ENCODE measurements at places on chromosomes 4 and X.
A peak's percentile ranks its signal among the peaks of the same experiment; 100 is the strongest.

GRCh38 chrX:109283870-109284269 is 198.0 kb downstream of the GUCY2F start:
- no peak for DNase-seq

DNA sequence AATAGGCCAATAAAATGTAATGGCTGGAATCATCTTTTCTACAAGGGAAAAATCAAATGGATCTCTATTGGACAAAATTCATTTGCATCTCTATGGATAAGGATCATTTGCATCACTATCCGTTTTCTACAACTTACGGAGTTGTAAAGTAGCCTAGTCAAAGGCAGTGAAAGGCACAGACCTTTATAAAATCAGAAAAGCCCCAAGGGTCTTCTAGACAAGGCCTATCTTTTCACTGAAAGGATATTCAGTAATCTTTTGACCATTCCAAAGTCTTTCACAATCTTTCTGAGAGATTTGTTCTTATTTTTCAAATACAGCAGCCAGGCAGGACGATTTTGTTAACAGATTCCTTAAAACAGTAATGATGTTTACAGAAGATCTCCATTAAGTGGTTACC is 119.5 kb upstream of the JADE1 start:
- no peak for DNase-seq

GRCh38 chrX:103201041-103201440 is 13.9 kb upstream of the BEX4 start:
- DNase-seq: no peak

- DNase-seq: no peak
Observed at GRCh38 chr4:94766856-94767255, 9.1 kb downstream of the BMPR1B start.

GRCh38 chr4:105990933-105991332 is 95.7 kb downstream of the NPNT start:
- peak; percentile 54 for DNase-seq

DNA sequence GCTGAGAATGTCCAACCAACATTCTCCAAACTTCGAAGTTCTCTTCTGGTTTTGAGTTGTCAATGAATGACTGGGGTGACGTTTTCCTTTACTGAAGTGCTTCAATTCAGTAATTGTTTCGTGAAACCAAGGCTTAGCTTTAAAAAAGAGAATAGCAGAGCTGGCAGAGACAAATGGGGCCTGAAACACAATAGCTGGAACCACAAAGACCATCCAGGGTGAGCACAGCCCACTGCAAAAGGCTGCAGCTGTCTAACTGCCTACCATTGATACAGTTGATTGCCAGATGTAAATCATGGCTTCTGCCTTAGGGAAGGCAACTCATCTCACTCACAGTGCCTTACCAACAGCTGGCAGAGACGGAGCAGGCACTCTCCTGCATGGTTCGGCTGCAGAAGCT is 78.7 kb upstream of the ZNF518B start:
- DNase-seq: no peak

DNA sequence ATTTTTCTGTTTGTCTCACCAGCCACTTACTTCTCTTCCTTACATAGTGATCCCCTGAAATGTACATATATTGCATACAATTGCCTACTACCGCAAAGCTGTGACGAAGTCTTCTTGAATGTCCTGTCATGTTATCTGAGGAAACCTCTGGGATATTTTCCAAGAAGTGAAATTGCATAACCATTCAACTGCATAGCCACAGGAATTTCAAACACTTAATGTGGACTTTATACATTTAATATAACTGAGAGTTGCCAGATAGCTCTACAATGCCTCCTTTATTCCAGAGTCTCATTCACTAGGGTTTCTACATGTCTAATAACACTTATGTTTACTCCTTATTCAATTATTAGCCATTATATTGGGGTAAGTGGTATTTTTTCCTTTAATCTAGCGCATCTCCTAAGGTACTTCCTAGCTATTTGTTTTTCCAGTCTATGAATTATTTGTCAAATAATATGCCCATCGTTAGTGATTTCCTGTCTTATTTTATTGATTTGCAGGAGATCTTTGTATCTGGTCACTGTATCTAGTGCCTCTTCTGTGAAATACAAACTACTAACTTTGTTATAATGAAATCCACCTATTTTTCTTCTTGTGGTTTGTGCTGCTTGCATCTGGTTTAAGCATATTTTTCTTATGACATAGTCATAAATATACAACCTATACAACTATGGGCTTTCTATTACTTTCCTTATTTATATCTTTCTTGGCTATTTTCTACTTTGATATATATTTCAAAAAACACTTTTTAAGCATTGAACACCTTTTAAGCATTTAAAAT is 69.2 kb upstream of the GRID2 start:
- peak; percentile 7 for DNase-seq

DNA sequence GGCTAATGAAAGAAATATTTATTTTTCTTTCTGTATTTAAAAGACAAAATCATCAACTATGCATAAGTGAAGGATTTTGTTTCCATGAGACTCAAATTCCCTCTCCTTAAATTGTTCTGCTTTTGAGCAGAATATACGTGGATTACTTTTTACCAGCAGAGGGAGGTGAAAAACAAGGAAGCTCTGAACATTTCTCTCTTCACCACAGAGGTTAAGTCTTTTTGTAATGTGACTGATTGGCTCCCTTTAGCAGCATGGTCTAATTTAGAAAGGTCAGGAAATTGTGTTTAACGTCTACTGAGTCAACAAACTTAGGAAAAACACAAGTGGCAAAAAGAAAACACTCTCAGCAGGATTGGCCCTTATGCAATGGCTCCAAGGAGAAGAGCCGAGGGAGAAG is 55.1 kb upstream of the F9 start:
- no peak for DNase-seq

- no peak for DNase-seq
Observed at GRCh38 chr4:113537203-113537602, 224.3 kb downstream of the CAMK2D start.

DNA sequence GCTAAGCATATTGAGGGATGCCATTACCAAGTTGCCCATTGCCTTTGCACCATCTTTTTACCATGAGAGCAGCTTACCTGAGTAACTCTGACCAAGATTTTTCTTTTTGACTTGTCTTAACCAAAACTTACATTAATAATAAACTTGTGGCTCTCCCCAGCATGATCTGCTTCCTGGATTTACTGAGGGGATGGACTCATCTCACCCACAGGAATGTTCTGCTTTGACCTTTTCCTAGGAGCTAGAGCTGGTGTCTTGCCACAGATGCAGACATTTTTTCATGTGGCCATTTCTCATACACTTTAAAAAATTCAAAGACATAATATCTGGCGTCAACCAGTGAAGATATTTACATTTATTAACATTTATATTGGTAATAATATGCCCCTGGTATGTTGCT is 79.2 kb upstream of the EFHC2 start:
- no peak for DNase-seq

DNA sequence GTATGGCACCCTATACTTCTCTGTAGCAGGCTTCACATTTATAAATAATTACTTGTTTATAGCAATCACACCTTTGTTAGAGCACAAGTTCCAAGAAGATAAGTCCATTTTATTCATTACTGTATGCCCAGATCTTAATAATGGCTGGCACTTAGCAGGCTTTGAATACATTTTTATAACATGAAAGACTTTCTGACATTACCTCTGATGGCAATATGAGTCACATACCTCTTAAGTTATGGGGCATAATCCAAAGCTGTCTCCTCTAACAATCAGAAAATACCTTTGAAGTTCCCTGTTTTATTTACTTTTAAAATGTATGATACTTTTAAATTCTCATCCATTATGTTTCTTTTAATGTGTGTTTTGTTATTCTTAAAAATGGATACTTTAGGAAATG is 12.2 kb downstream of the SCRG1 start:
- DNase-seq: no peak

- no peak for DNase-seq
Observed at GRCh38 chrX:109351557-109351956, 130.3 kb downstream of the GUCY2F start.

DNA sequence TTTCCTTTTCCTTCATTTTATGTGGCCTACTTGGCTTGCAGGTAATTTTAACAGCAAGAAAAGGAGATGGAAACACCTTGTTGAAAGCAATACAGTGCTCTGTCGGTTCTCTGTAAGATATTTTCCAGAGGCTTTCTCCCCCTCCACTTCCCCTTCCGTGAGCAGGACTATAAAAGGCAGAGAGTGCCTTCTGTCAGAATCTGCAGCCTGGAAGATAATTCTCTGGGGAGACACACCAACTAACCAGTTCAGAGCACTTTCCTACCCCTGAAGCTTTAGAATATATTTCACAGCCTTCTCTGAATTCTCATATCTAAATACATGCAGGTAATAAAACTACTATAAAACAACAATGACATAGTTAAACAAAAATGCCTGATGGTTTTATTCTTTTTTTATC is 141.1 kb downstream of the IDS start:
- no peak for DNase-seq

DNA sequence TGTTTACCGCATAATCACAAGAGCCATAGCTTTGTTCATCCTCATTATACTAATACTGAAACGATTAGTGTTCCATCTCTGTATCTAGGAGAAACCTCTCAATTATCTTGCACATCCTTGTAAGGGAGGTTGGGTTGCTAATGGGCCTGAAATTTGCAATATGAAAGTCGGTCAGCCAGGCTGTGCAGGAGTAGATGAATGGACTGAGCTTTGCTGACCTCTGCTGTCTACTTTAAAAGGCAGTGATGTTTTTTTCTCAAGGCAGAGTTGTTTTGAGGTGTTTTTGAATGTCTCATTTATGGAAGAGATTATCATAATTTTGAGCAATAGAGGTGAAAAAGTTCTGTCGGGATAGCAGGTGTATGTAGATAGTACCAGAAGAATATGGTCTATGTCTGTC is 47.9 kb upstream of the LINC00632 start:
- DNase-seq: no peak

- DNase-seq: peak; percentile 38
Observed at GRCh38 chr4:140149846-140150635, 3.9 kb downstream of the MAML3 start.

GRCh38 chrX:54248309-54248708 is 65.3 kb upstream of the FAM120C start:
- DNase-seq: peak; percentile 6
